SK-N-SH (cell line): ENCODE measurements at places on chromosomes 1 and 21.

DNA sequence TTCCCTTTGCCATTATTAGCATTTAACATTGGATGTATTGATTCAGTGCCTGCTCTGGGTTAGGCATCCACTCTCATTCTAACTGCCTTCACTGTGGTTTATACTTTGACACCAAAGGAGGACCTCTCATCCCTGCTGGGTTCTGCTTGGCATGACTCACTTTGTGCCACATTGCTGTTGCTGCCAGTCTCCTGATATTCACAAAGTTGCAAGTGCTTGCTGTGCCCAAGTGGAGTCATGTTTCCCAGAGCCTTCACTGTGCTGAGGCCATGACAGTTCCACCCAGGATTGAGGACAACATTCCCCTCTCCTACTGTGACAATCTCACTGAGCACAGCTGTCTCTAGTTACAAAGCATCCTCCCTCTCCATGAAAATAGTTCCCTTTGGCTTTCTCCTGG is 519.9 kb upstream of the USP24 start:
- DNase-seq: no peak

DNA sequence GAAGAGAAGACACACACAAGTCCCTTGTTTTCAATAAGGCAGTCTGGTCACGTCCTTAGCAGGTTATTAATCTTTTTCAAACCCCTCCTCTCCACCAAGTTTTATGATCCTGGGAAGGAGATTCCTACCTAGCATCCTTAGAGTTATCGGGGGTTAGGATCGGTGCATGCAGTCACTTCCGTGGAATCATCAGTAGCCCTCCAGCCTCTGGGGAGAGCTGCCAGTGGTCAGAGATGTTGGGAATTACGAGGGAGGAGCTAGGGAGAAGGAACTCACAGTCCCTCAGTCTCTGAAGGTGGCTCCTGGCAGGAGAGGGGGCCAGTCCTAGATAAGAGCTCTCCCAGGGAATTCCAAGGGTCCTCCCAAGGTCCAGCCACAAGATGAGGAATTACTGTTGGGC is 57.7 kb upstream of the ATP5PO start:
- DNase-seq: no peak

- DNase-seq: no peak
Measured at GRCh38 chr21:40929833-40930232, 82.9 kb upstream of the DSCAM start.

DNA sequence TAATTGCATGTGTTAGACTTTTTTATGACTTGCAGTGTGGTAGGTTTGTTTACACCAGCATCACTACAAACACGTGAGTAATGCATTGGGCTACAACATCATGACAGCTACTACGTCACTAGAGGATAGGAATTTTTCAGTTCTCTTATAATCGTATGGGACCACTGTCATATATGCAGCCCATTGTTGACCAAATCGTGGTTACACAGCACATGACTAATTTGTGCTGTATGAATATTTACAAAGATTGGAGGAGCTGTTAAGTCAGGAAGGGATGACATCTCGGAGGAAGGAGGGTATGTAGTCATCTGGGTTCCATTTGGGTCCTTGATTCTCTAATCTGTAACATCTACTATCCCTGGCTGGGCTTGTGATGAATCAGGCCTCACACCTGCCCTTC is 270.9 kb downstream of the TNR start:
- DNase-seq: no peak

GRCh38 chr1:43634721-43635120 is 15.2 kb upstream of the KDM4A start:
- DNase-seq: no peak

DNA sequence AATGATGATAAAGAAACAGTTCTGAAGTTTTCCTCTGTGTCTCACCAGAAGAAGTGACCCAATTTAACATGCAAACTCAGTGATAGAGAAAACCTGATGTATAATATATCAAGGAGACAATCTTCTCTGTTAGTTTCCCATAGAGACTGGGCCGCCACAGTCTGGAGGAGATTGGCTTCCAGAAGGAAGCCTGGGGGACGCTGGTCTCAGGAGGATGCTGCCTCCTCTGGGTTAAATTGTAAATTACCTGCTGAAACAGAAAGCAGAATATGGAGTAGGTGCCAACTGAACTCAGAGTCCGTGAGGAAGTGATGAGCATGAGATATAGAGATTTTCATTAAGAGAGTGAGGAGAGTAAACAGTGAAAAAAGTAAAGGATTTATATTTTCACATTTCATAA is 15.8 kb downstream of the OR14I1 start:
- DNase-seq: peak; percentile 14

DNA sequence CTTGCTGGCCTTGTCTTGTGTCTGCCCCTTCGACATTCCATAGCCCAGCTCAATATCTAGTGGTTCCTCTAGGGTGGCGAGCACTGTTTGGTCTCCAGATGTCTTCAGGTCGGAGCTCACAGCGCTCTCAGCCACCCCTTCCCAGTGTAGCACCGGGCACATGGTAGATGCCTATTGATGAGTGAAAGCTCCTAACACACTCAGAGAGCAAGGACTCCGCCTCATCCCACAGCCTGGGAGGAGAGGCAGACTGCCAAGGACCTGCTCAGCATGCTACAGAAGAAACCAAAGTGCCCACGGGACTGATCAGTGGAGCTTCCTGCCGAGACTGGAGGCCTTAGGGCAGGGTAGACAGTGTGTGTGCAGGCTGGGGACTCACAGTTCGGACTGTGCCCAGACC is 10.9 kb downstream of the PCSK9 start:
- no peak for DNase-seq

GRCh38 chr21:35506771-35507170 is 457.7 kb upstream of the RUNX1 start:
- no peak for DNase-seq

- DNase-seq: no peak
Measured at GRCh38 chr21:35398346-35398982, 349.4 kb upstream of the RUNX1 start.

DNA sequence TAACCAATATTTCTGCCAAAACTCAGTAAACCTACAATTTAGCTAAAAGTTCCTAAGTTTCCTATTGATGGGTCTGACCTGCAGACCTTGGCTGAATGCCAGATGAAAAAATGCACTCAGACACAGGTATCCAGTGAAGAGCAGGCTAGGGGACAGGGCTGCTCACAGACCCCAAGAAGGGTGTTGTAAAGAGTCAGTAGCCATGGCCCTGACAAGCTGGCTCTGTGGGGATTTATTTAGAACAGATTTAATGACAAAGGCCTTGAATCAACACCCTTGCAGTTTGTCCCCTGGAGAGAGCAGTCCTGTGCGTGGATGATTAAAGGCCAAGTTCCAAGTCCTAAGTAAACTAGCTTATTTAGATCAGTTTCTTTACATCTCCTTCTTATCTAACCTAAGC is 1243.2 kb upstream of the ADGRL4 start:
- no peak for DNase-seq

DNA sequence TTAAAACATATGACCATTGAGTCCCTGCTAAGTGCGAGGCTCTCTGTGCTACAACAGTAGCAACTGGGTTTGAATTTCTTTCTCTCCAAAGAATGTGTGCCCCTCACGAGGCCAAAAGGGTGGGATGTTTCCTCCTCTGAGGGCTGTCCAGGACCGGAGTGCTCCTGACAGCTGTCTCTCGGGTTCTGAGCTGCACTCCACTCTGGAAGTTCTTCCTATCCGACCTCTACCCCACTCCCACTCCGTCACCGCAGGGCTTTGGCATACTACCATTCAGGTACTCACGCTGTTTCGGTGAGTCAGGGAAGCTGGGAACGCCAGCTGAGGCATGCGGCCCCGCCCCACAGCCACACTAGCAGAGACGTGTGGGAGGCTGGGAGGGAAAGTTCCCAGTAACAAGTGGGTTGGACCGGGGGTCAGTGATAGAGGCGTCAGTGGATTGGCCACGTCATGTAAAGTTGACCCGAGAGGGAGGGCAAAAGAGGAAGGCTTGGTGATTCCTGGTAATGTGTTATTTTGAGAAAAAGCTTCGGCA is 705 bp upstream of the SLC50A1 start:
- peak; percentile 66 for DNase-seq

- peak; percentile 4 for DNase-seq
Measured at GRCh38 chr1:215146240-215146975, 63.9 kb downstream of the KCNK2 start.

DNA sequence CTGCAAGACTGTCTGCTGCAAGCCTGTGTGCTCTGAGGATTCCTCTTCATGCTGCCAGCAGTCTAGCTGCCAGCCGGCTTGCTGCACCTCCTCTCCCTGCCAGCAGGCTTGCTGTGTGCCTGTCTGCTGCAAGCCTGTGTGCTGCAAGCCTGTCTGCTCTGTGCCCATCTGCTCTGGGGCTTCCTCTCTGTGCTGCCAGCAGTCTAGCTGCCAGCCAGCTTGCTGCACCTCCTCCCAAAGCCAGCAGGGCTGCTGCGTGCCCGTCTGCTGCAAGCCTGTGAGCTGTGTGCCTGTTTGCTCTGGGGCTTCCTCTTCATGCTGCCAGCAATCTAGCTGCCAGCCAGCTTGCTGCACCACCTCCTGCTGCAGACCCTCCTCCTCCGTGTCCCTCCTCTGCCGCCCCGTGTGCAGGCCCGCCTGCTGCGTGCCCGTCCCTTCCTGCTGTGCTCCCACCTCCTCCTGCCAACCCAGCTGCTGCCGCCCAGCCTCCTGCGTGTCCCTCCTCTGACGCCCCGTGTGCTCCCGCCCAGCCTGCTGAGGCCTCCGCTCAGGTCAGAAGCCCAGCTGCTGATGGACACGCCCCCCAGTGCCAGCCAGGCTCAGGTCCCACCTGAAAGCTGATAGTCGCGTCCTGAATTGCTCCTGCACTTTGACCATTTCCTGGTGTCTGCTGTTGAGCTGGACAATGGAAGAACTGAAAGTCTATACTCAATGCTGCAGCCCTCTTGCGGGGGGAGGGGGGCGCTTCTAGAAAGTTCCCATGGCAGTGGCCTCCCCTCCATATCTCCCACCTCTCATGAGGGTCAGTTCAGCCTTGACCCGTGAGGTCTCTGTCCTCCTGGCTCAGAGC is 1.2 kb downstream of the KRTAP10-4 start:
- DNase-seq: no peak

DNA sequence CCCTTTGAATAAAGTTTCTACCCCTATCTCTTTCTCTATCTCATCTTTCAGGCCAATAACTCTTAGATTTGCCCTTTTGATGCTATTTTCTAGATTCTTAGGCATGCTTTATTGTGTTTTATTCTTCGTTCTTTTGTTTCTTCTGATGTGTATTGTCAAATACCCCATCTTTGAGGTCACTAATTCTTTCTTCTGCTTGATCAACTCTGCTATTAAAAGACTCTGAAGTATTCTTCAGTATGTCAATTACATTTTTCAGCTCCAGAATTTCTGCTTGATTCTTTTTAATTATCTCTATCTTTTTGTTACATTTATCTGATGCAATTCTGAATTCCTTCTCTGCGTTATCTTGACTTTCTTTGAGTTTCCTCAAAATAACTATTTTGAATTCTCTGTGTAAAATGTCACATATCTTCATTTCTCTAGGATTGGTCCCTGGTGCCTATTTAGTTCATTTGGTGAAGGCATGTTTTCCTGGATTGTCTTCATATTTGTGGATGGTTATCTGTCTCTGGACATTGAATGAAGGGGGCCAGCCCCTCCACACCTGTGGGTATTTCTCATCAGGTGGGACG is 11.2 kb upstream of the CYP2J2 start:
- DNase-seq: no peak

- DNase-seq: no peak
Measured at GRCh38 chr1:84268346-84268745, 33.2 kb upstream of the SAMD13 start.

DNA sequence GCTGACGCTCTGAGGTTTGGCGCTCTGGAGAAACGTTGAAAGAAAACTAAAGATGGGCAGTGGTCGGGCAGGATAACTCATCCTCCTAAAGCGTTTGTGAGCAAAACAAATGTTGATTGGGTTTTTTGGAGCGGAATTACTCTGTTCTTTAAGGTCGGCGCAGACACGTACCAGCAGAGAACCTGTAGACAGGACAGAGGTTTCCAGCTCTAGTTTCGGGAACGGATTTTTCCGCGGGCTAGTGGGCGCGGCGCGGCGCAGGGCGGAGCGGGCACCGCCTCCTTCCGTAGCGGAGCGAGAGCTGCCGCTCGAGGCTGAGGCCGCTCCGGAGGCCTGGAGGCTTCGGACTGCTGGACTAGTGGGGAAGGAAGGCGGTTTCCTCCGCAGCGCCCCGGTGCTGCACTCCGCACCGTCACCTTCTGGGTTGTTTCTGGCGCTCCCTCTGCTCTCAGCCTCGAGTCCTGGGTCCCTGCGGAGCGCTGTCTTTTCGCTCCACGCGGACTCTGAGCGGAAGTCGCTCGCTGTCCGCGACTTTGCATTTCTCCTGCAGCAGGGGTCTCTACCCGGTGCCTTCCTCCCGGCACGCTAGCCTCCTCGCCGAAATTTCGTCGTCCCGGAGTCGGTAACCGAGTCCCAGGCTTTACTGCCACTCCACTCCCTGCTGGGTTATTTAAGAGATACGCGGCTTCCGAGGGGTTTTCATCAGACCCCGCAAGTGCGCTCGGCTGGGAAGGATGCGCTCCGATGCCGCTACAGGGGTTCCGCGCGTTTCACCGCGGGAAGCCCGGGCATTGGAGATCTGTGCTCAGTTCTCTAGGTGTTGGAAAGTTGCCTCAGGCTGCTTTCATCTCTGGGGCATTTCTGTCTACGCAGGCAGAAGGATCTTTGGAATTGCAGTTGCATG is 7.0 kb downstream of the FOXD2 start:
- DNase-seq: peak; percentile 55

- peak; percentile 55 for DNase-seq
Measured at GRCh38 chr1:181083842-181084605, 4.5 kb upstream of the IER5 start.

DNA sequence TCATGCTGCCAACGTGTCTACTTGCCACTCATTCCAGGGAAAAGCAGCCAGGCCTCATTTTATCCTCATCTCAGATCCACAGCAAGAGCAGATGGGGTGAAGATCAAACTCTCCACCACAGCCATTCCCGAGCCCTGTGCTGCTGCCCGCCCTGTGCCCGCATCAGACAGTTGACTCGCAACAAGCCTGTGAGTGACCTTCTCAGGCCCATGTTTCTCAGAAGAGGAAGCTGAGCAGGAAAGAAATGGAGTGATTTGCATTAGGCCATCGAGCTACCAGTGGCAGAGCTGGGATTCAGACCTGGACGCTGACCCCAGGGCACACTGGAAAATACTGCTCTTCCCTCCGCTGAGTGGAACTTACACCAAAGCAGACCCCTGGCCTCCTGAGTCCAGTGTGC is 1.2 kb downstream of the CNR2 start:
- no peak for DNase-seq

GRCh38 chr1:32321712-32322291 is 14.2 kb downstream of the MARCKSL1 start:
- no peak for DNase-seq

- no peak for DNase-seq
Measured at GRCh38 chr1:76408303-76408702, 333.8 kb downstream of the ST6GALNAC3 start.

DNA sequence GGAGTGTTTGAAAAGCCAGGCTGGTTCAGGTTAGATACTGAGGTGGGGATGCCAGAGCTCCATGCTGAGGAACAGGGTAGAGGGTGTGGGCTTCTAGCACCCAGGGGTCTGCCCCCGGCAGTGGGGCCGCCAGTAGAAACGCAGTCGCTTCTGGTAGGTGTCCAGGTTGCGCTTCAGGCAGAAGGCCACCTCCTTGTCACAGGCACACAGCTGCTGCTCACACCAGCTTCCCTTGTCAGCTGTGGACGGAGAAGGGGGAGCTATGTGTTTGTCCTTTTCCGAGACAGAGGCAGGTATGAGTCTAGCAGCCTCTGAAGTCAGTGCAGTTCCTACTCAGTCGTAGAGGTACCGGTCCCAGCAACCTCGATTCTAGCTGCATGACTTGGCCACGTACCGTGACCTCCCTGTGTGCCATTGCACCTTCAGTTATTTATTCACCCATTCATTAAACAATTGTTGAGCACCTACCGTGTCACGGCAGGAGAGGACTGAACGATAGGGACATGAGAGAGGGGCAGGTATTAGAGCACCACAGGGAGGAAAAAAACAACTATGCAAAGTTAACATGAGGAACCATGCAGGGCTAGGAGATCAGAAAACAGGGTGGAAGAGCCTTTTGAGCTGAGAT is 5.2 kb downstream of the PLA2G2D start:
- no peak for DNase-seq
